ENCODE measurements at places on chromosomes 7 and 10.

DNA sequence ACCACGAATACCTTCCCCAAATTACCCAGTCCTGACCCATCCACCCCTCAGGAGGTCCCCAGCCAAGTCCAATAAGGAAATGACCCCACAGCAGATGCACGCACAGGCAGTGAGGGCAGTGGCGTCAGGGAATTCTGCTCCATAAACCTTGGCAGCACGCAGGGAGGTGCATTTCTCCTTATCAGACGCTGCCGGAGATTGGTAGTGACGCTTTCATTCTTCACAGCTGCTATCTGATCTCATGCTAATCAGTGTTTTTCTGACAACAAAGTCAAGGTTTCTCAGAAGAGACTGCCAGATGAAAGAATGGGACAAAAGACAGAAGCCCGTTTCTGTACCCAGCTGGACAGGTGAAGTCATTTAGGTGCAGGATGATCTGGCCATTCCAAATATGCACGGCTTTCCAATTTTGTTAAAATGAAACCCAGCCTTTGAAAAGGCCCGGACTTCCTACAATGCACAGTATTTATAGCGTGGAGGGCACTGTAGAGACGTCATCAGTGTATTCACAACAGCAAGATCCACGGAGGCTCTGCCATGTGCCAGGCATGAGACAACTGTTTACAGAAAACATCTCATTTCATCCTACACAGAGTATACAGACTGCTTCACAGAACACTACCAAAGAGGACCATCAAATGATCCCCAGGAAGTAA lies 35.3 kb downstream of the DIP2C start:
- DNase-seq, result no peak

DNA sequence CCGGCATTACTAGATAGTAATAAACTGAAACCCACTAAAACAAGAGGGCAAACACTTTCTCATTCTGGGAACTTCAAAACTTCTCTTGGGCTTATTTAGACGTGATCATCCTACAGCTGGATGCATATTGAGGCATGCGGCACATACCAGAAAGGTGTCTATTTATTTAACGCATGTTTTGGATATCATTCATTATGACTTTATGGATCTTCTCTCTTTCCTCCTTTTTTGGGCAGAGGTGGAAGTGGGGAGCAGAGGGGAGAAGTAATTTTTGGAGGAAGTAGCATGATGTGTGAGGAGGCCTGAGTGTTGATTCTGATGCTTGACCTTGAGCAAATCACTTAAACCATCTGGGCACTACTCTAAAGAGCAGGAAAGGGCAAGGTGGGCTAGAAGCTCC lies 270.6 kb downstream of the TRIL start:
- no peak for DNase-seq

DNA sequence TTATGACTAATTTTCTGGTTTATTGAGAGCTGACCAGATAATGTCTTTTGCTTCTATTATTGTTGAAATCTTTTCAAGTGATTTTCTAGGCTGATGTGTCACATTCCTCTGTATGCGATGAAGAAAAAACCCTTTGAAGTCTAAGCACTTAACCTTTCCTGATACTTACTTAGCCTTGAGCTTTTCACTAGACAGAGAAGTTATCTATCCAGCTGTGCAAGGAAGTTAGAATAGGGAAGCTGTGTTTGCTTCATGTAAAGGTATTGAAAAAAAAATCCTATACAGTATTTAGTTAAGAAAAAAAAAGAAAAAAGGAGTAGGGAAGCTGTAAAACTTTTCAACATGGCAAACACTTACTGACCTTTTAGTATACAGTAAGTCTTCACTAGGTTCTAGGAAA lies 117.6 kb upstream of the DNAJB12 start:
- DNase-seq, result no peak

- DNase-seq, result no peak
Observed at GRCh38 chr10:35208536-35208935, 81.9 kb downstream of the CREM start.

DNA sequence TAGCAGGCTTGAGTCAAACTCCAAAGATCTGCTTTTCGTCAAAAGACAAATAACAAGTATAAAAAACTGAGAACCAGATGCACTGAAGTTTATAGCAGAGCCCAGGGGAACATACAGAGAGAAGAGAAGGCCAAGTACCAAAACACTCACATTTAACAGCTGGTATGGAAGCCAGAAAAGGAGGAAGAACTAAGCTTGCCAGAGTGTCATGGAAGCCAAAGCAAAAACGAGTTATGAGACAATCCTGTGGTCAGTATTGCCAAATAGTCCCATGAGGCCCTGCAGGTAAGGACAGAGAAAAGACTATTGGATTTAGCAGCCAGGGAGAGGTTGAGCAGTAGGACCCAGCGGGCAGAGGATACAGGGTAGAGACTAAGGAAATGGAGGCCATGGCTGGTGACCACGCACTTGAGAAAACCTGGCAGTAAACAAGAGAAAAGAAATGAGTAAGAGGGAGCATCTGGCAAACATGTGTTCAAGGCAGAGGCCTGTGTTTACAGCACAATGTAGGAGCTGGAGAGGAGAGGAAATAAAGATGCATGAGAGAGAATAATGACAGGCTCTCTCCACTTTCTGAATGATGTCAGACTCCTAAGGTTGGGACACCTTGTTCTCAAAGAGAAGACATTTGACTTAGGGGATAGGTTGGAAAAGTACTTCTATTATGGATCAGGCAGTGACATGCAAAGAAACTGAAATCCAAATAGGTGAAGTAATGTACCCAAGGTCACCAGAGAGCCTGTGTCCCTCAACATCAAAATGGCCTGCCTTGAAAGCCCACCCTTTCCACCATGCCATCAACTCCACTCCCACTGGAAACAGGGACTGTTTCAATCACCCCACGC lies 9.1 kb downstream of the CREB3L2 start:
- DNase-seq, result no peak

- DNase-seq, result no peak
Observed at GRCh38 chr7:47783456-47784223, 164.6 kb downstream of the PKD1L1 start.

GRCh38 chr7:73703757-73704639 lies 15.5 kb downstream of the STX1A start:
- DNase-seq, result no peak

DNA sequence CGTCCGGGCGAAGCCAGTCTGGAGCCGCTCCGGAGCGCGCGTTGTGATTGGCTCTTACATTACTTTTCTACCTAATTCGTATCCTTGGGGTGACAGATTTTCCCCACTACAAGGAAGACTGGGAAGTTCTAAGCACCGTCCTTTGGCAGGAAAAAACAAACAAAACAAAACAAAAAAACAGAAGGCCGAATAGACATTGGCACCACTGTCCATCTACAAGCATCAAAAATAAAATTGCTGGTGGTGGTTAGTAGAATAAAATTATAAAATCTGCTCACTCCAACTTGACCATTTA lies 651 bp upstream of the SKAP2 start:
- DNase-seq, result no peak

GRCh38 chr7:2169923-2170575 lies 62.7 kb downstream of the MAD1L1 start:
- DNase-seq, result no peak

Measured in stimulated activated CD8-positive, alpha-beta memory T cell treated with anti-CD3 and anti-CD28 coated beads, Interleukin-7, amount 100 ng/mL, for 4 hours (primary cell).